ENCODE measurements at places on chromosomes 7 and 10. TPM values are rescaled to one million over a fixed set of nuclear protein-coding genes. Genes with fewer than 3 reads are reported as not detected.

The BTBD16 gene
- not detected for total RNA-seq

GRCh38 chr10:12614177-12614995 is 265.0 kb downstream of the CAMK1D start:
- H3K27ac ChIP-seq = no peak overlapping the region
- no peak overlapping the region for H3K4me3 ChIP-seq
- no peaks in the 10 kb centered on the region for H3K36me3 ChIP-seq
- no peak for DNase-seq
- no peaks in the 10 kb centered on the region for H3K4me1 ChIP-seq
- no peaks in the 10 kb centered on the region for H3K27me3 ChIP-seq

DNA sequence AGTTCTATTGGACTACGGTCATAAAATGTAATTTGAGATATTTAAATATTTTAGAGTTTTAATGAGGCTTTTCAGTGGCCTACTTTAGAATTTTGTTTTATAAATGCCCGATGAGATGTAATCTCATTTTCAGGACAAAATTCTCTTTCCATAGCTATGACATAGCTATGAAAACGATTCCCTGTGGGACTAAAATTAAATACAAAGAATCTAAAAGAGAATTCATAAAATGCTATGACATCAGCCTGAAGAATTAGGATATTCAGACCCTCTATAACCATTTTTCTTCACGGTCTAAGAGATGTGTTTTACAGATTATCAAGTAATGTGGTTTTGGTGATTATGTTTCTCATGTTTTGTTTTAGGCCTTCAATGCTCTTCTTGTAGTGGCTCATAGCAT is 48.2 kb upstream of the ODAD2 start:
- peaks cover 2% of the 10 kb centered on the region for H3K4me1 ChIP-seq
- H3K27me3 ChIP-seq = no peaks in the 10 kb centered on the region
- no peak for DNase-seq

DNA sequence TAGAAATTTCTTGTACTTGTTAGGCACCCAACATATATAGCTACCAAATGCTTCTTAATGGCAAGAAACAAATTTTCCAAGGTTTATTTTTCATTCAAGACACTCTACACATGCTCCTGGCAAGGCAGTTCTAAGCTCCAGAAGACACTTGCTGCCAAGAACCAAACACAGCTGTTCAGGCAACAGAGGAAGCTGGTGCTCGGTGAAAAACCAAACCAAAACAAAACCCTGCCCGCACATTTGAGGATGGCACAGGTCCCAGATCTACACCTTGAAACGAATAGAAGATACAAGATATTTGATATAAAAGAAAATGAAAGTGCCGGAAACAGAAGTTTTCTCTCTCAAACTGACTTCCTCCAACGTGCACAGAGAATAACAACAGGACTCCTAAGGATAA is 4.9 kb upstream of the DNTT start:
- H3K36me3 ChIP-seq = no peaks in the 10 kb centered on the region
- H3K4me3 ChIP-seq = no peak overlapping the region
- no peaks in the 10 kb centered on the region for H3K4me1 ChIP-seq
- H3K27me3 ChIP-seq = peaks cover 7% of the 10 kb centered on the region
- H3K27ac ChIP-seq = no peak overlapping the region

DNA sequence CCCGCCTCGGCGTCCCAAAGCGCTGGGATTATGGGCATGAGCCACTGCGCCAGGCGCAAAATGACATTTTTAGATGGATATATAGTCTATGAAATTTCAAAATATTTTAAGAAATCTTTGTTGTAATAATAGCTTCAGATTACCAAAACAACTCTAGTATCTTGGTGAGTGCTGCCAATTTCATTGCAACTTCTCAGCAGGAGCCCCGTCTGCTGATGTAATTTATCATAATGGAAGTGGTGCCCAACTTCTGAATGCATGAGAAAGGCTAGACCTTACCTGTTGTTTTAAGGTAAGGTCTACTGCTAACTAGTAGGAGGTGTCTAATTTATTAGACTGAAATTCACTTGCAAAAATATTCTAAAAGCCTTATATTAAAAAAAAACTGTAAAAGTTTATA is 20.0 kb downstream of the PDSS1 start:
- no peak for DNase-seq
- H3K36me3 ChIP-seq = peaks cover 17% of the 10 kb centered on the region
- H3K4me3 ChIP-seq = no peak overlapping the region
- no peaks in the 10 kb centered on the region for H3K4me1 ChIP-seq

- H3K4me1 ChIP-seq = no peaks in the 10 kb centered on the region
- no peaks in the 10 kb centered on the region for H3K27me3 ChIP-seq
- H3K4me3 ChIP-seq = no peak overlapping the region
Observed at GRCh38 chr10:85858776-85859515, 507.6 kb downstream of the GRID1 start.

- H3K4me3 ChIP-seq = no peak overlapping the region
- H3K27me3 ChIP-seq = no peaks in the 10 kb centered on the region
- no peak for DNase-seq
- H3K4me1 ChIP-seq = peaks cover 2% of the 10 kb centered on the region
Observed at GRCh38 chr10:3064423-3064822, 2.9 kb upstream of the PFKP start.

- peaks cover 45% of the 10 kb centered on the region for H3K36me3 ChIP-seq
- H3K4me3 ChIP-seq = no peak overlapping the region
- H3K27me3 ChIP-seq = no peaks in the 10 kb centered on the region
- H3K27ac ChIP-seq = peak overlapping the region; percentile 96
Observed at GRCh38 chr10:79140855-79141254, 72.1 kb downstream of the ZMIZ1 start.

The TRDMT1 gene
- 4.7 TPM for total RNA-seq

The ARHGAP22 gene
- total RNA-seq = 35.3 TPM

The CPEB3 gene
- total RNA-seq = 0.18 TPM

GRCh38 chr10:121084675-121085070 is 233.5 kb downstream of the WDR11 start:
- H3K4me3 ChIP-seq = no peak overlapping the region
- no peaks in the 10 kb centered on the region for H3K4me1 ChIP-seq
- no peaks in the 10 kb centered on the region for H3K27me3 ChIP-seq
- H3K27ac ChIP-seq = no peak overlapping the region
- H3K36me3 ChIP-seq = no peaks in the 10 kb centered on the region

DNA sequence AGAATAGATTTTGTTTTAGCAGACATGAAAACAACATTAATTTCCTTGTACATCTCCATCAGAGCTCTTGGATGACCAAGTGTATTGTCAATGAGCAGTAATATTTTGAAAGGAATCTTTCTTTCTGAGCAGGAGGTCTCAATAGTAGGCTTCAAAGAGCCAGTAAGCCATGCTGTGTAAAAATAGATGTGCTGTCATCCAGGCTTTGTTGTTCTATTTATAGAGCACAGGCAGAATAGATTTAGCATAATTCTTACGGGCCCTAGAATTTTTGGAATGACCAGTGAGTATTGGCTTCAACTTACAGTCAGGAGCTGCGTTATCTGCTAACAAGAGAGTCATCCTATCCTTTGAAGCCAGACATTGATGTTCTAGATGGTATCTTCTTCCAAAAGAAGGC is 19.0 kb downstream of the MINPP1 start:
- H3K4me1 ChIP-seq = no peaks in the 10 kb centered on the region
- H3K36me3 ChIP-seq = peaks cover 9% of the 10 kb centered on the region
- no peak overlapping the region for H3K27ac ChIP-seq
- DNase-seq = no peak
- H3K27me3 ChIP-seq = no peaks in the 10 kb centered on the region

DNA sequence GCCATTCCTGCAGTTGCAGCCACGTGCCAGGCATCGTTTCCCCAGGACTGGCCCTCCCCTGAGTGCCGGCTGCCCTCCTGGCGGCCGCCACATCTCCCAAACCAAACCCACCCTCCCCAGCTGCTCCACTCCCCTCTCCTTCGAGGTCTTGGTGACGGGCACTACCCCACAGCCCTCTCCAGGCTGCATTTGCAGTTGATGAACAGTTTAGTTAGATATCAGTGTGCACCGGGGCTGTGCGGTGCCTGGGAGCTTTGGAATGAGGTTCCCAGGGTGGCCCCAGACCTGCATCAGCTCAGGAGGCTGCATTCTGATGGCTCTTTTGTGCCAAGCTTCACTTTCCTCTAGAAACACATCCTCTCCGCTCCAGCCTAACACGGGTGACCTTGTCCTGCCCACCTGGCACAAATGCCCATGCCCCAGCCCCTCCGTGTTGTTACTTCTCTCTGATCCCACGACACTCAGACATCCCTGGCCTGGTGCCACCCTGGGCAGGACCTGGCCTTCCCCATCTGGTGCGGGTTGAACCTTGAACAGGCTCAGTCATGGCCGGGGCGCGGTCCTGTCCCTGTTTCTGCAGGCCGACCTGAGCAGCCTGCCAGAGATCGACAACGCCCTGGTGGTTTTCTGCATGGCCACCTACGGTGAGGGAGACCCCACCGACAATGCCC is 14.5 kb downstream of the TMEM120A start:
- DNase-seq = no peak
- H3K4me1 ChIP-seq = no peaks in the 10 kb centered on the region
- H3K36me3 ChIP-seq = peaks cover 48% of the 10 kb centered on the region
- no peak overlapping the region for H3K27ac ChIP-seq
- no peaks in the 10 kb centered on the region for H3K27me3 ChIP-seq

GRCh38 chr7:123643495-123644441 is 11.9 kb upstream of the LMOD2 start:
- H3K4me1 ChIP-seq = peaks cover 3% of the 10 kb centered on the region
- no peaks in the 10 kb centered on the region for H3K36me3 ChIP-seq
- H3K27ac ChIP-seq = peak overlapping the region; percentile 42
- peak overlapping the region; percentile 38 for H3K4me3 ChIP-seq
- DNase-seq = peak; percentile 70
- peaks cover 7% of the 10 kb centered on the region for H3K27me3 ChIP-seq

The SVIL gene
- 11.5 TPM for total RNA-seq

The CALCR gene
- total RNA-seq = not detected

The AGAP6 gene
- total RNA-seq = 1.9 TPM

The ZNF248 gene
- 6.7 TPM for total RNA-seq

GRCh38 chr7:157539521-157539920 is 202.7 kb downstream of the DNAJB6 start:
- H3K27ac ChIP-seq = no peak overlapping the region
- no peaks in the 10 kb centered on the region for H3K4me1 ChIP-seq

- no peaks in the 10 kb centered on the region for H3K4me1 ChIP-seq
- H3K36me3 ChIP-seq = no peaks in the 10 kb centered on the region
- no peak overlapping the region for H3K4me3 ChIP-seq
- no peaks in the 10 kb centered on the region for H3K27me3 ChIP-seq
- DNase-seq = no peak
Observed at GRCh38 chr7:67429735-67430134, 433.1 kb downstream of the TYW1 start.

DNA sequence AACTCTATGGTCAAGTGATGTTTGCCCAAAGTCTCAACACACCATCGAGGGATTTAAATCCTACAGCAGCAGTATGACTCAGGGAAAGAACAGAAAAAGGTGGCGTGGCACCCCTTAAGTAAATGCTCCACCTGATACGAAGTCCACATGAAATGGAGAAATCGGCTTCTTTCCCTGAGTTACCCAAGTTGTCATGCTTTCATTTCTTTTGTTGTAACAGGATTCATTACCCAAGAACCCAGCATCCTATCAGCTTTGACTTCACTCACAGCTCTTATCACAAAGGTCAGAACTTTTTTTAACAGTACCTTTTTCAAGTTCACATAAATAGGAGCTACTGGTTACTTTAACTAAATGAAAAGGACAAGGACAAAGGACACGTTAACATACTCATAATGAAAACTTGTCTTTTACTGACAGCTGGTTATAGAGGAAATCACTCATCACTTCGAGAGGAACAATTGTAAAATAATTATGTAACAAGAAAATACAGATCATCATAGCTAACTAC is 219.8 kb upstream of the FRMD4A start:
- H3K4me3 ChIP-seq = no peak overlapping the region
- peaks cover 13% of the 10 kb centered on the region for H3K36me3 ChIP-seq
- no peak overlapping the region for H3K27ac ChIP-seq
- H3K27me3 ChIP-seq = no peaks in the 10 kb centered on the region
- DNase-seq = no peak

Measured in IMR-90 (cell line).